ENCODE measurements at places on chromosomes 13 and 19. TPM values are rescaled to one million over a fixed set of nuclear protein-coding genes. Genes with fewer than 3 reads are reported as not detected.

DNA sequence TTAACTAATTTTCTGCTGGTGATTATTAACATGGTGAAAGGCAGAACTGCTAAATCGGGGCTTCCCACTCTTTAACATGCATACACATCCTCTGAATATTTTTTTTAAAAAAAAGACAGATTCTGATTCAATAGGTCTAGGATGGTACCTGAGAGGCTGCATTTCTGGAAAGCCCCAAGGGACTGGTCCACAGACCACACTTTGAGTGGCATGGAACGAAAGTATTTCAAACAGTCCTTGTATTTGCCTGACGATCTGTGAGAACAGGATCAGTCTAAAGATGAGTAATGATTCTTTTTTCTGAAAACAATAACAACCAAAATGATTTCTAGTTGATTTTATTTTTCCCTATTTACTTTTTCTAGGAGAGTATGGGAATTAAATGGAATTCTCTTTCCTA lies 16.7 kb upstream of the SPART start:
- no peak for DNase-seq

DNA sequence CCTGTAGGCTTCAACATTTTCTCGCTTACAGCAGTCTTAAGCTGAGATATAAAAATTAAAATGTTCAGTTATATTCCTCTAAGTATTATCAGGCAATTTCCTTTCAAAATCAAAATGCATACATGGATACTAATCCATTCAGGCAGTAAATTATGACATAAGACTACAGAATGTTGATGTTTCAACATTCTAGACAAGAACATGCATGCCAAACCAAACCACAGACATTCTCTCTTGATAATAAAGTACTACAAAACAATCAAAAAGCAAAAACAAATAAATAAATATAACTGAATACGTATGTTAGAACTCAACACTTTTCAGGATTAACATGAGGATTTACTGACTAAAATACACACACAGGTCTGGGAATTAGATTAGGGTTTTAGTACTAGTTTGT lies 7.7 kb downstream of the DIS3 start:
- DNase-seq: no peak

DNA sequence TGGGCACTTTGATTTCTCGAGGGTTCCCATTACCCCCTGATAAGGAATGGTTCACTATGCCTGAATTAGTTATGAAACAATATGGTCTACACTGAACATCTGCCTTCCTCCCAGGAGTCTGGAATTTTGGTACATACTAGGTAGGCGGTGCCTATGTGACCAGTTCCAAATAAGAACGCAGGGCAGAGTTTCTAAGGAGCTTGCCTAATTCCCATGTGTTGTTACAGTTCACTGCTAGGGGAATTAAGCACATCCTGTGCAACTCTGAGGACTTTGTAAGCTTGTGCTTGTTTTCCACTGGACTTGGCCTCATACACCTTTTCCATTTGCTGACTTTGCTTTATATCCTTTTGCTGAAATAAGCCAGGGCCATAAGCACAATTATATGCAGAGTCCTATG lies 29.2 kb downstream of the RBM26 start:
- no peak for DNase-seq

- no peak for DNase-seq
These were observed 16.4 kb upstream of the UPF3A start for GRCh38 chr13:114264886-114265611.

DNA sequence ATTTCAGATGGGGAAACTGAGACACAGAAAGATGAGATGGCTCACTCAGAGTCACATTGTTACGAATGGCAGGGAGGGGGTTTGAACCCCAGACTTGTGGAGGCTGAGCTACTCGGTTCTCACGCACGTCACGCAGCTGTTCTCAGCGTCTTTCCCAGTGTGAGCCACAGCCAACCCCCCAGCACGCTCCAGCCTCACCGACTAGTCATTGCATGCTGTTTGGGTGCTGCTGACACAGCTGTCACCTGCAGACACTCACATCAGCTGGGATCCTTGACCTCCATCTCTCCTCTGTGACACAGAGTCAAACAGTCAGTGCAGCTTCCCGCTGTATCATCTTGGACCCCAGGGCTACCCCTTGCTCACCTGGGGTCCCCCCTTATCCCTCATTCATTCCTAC lies 2.4 kb upstream of the NCAN start:
- DNase-seq: no peak

DNA sequence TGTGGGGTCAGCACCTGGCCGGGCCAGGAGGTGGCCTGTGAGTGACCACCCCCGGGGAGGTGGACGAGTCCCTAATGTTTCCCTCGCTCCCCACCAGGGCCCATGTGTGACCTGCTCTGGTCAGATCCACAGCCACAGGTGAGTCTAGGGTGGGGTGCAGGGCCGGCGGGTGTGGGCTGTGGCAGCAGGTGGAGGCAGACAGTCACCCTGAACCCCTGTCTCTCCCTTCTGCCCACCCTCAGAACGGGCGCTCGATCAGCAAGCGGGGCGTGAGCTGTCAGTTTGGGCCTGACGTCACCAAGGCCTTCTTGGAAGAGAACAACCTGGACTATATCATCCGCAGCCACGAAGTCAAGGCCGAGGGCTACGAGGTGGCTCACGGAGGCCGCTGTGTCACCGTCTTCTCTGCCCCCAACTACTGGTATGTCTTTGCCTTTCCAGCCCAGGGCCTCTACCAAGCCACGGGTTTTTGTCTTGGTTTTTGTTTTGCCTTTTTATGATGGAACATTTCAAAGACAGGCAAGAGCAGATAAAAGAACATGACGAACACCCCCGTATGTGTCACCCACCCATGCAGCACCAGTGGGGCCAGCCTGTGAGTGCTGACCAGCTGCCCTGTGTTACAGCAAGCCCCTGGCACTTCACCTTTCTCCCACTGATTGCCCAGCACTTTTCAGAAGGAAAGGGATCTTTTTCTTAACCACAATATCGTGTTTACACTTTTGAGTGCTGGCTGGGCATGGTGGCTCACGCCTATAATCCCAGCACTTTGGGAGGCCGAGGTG lies 24.9 kb downstream of the CCDC8 start:
- DNase-seq: no peak

The CLDN10 gene
- 1.2 TPM for total RNA-seq

DNA sequence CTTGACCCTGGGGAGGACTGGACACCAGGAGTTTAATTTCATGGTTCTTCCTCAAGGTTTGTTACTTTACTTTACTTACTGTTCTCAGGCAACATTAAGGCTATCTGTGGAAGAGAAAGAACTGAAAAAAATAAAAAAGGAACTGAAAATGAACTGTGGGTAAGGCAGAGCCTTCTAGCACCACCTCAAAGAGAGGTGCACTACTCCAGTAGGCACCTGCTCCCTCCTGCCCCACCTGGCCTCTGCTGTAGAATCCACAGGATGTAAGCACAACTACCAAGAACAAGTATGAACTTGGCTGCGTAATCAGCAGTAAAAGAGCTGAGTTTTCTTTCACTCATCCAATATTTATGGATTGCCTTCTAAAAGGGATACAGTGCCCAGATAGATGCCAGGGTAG lies 12.2 kb downstream of the ZNF112 start:
- no peak for DNase-seq

The ZNF442 gene
- total RNA-seq: 2.7 TPM

The CGB8 gene
- not detected for total RNA-seq

DNA sequence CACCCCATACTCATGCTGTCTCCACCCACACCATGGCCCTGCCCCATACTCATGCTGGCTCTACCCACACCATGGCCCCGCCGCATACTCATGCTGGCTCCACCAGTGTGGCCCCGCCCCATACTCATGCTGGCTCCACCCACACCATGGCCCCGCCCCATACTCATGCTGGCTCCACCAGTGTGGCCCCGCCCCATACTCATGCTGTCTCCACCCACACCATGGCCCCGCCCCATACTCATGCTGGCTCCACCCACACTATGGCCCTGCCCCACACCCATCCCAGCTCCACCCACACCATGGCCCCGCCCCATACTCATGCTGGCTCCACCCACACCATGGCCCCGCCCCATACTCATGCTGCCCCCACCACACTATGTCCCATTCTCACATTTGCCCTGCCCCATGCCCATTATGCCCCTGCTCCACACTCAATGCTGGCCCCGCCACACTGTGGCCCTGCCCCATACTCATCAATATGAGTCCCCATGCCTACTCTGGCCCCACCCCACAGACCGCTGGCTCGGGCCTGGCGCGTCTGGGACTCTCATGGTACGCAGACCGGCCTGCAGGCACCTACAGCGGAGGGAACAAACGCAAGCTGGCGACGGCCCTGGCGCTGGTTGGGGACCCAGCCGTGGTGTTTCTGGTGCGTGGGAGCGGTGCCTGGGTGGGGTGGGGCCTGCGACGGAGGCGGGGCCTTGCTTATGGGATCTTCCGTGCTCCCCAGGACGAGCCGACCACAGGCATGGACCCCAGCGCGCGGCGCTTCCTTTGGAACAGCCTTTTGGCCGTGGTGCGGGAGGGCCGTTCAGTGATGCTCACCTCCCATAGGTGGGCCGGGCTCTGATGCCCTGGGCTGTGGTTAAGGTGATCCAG lies 3.7 kb upstream of the ARHGAP45 start:
- peak; percentile 53 for DNase-seq

The RYR1 gene
- 0.14 TPM for total RNA-seq

- DNase-seq: no peak
These were observed 520.6 kb upstream of the HTR2A start for GRCh38 chr13:47417485-47417884.

DNA sequence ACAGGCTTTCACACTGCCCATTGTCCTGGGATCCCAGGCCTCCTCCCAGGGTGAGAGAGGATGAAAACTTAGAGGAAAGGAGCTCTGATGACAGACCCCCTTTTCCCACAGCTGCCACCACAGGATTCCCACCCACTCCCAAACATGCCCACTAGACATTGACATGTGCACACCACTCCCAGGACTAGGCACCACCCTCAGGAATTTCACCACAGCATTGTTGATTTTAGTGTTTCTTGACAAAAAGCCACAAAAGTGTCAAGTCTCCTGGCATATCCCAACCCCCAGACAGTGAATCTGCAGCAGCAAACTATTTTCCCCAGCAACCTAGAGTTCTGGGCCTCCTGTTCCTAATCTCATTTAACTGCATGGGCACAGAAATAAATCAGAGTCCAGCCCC lies 10.1 kb downstream of the ZNF714 start:
- no peak for DNase-seq

The LYPD3 gene
- 0.17 TPM for total RNA-seq

DNA sequence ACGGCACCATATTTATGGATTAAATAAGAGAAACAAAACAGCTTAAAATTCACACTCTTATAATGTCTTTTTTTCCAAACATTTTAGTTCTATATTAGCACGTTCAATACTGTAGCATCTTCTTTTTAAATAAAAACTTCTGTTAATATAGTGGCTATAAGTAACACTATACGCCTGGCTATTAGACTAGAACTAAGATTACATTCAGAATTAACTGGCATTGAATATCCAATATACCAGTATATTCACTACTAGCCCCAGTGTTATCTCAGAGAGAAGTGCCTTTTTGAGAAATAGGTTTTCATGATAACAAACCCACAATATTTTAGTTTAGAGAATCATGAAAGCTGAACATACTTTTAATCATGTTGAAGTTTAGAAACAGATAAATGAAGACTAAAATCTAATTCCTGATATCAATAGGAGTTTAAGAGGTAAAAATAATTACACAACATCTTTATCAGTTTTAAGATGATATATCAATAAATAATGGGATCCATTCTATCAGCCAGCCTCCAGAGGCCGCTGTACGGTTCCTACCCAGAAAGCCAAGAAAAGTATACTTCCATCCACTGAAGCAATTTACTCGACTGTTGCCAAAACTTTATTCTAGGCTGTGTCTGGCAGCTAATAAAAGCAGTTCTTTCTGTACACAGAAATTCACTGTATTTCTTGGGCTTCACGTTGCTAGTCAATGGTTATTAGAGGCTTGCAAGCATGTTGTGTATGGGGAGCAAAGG lies 1113.4 kb upstream of the MIR17HG start:
- no peak for DNase-seq

DNA sequence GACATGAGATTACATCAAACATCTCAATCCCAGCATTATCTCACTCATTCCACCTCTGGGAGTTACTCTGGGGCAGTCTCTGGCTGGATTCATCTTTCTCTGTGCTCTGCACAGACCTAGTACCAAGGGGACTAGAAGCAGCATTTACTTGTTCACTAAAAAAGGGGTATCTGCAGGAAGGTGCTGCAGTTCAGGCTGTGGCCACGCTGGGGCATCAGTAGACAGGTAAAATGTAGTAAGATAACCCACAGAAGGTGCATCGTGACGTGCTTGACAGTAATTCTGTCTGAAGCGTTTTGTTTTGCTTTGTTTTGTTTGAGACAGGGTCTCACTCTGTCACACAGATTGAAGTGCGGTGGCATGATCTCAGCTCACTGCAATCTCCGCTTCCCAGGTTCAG lies 29.3 kb downstream of the ZNF564 start:
- no peak for DNase-seq

DNA sequence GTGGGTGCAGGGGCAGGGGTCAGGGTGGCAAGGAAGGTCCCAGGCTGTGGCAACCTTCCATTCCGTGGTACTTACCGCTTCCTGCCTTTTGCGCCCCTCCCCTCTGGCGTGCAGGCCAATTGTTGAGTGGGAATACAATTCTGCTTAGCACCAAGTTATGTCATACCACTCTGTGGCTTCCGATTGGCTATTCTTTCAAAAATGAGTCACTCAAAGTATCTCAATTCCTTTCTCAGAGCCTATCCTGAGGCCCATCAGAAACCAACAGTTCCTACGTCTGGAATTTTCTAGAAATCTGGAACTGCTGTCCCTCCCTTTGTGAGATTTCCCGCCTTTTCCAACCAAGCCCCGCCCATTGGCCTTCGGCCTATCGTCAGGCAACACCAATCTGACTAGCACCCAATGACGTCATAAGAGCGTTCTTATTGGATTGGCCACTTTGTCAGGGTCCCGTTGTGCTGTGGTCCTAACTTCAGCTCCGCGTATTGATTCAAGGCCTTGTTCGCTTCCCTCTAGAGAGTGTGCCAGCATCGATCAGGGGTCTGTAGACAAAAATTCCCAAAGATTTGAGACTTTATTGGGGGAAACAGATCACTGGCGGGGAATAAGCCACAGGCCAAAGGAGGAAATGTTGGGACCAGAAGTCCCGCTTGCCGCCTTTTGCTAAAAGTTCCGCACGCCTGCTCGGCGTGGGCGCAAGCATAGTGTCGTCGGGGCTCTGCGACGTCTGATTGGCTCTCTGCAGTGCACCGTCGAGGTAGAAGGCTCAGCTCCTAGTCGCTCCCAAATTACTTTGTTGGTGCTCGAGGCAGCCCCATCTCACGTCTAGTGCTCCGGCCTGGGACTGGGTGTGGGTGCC lies 11.7 kb downstream of the NTN5 start:
- DNase-seq: peak; percentile 93
